NCI-H69 (cell line): ENCODE measurements at places on chromosomes 4 and X.

DNA sequence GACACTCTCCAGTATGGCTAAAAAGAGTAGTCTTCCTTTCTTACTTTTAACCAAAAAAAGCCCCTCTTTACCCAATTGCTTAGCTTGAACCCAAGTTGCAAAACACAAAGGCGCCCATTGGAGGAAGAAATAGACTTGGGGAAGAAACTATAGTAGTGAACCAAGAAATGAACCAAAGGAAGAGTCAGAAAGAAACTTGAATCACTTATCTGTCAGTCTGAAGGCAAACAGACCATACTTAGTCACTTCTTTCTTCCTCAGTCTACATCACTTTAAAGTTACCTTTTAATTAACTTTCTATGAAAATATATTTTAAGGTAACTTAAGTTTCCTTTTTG lies 161.4 kb upstream of the GIMD1 start:
- no peak for DNase-seq

DNA sequence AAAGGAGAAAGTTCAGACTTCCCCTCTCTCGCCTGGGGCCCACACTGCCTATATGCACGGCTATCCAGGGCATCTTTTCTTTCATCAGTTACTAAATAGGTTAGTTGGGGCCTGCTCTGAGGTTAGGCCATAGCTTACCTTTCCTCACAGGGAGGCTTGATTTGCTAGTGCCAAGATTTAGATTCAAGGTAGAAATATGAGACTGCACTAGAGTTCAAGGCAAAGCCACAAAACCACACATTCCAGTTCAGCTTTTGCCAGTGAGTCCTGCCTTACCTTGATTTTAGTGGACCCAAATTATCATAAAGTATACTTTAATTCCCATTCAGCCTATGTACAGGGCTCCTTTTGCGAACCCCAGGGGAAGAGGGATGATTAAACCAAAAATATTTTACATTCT lies 762.8 kb downstream of the PDHA2 start:
- no peak for DNase-seq

DNA sequence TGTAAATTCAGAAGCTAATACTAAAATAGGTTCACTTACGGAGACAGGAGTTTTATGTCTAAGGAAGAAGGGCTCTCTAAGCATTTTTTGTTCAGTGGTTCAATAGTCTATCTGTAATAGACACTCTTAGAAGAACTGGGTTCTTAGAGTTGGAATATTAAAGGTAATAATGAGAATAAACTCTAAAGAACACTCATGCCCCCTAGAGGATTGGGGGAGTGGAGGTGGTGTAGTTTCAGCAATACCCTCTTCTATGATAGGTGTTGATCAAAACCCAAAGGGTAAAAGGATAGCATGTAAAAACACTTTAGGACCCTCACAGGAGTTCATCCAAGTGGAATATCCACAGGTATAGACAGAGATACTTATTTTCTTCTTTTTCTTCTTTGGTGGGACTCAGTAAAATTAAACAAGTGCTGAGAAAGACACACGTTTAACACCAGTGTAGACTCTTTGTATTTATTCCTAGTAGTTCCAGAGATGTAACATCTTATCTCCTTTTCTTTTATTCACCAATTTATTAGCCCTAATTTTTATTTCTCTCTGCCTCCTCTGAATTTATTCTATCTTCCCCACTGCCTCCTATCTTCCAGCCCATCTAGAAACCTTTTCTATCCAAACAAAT lies 25.7 kb upstream of the MND1 start:
- peak; percentile 64 for DNase-seq

- DNase-seq: peak; percentile 83
Observed at GRCh38 chrX:48617542-48618340, 20.4 kb downstream of the WDR13 start.

GRCh38 chr4:41992967-41993857 lies 2.9 kb downstream of the SLC30A9 start:
- no peak for DNase-seq

- DNase-seq: no peak
Observed at GRCh38 chr4:185227713-185228278, 18.4 kb downstream of the SNX25 start.

- DNase-seq: no peak
Observed at GRCh38 chr4:183097231-183098018, 1.6 kb upstream of the WWC2 start.

DNA sequence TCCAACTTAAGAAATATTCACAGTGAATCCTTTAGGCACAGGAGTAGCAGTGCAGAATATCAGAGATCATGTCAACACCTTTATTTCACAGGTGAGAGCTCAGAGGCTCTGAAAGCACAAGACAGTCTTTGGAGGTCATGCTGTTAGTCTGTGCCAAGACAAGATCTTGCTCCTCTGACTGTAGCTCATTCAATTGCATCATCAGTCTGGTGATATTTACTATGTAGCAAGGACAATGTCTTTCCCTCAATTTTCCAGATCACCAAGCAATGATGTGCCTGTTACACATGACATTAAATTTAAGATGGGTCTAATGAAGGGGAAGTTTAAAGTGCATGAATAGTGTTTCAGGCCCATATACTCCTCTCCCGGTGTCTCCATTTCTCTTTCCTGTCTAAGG lies 277.5 kb downstream of the IL15 start:
- DNase-seq: peak; percentile 44

DNA sequence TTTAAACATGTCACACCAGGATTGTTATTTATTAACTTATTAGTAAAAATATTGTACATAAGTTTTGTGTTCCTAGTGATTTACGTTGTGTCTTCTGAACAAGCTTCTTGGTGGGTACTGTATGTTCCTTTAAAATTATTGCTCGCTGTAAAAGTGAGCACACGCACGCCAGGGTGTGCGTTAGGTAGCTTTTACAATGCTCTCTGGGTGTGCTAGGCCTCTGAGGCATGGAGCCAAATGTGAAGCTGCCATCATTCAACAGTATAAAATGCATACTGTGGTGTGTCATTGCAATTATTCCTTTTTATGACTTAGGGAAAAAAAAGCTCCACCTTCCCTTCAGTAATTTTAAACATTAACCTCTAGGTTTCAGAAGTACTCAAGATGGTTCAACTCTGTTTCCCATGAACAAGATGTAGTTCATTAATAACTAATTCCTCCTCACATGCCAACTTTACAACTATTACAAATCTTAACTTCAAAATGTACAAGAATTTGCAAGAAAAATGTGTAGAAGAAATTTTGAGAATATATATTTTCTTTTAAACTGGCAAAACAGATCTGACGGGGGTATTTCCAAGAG lies 42.4 kb downstream of the ATOH1 start:
- DNase-seq: peak; percentile 1

DNA sequence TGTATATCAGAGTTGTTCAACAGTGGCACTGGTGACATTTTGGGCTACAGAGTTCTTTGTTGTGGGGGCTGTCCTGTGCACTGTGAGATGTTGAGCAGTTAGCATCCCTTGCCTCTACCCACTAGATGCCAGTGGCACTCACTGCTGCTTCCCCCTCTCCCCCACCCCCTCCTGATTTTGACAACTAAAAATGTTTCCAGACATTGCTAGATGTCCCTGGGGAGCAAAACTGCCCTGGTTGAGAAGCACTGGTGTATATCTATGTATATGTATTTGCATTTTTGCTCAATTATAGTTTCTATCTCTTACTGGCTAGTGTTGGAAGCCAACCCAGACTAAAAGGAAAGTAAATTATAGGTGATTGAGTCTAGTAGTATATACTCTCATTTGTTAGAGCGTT lies 2.4 kb downstream of the TMEM131L start:
- peak; percentile 46 for DNase-seq

- DNase-seq: no peak
Observed at GRCh38 chr4:119725688-119726330, 97.2 kb upstream of the PDE5A start.

- peak; percentile 68 for DNase-seq
Observed at GRCh38 chr4:17811078-17811603, 362 bp downstream of the NCAPG start.

- peak; percentile 47 for DNase-seq
Observed at GRCh38 chrX:25968920-25969319, 169.2 kb upstream of the MAGEB18 start.

GRCh38 chr4:74205046-74205445 lies 47.1 kb downstream of the MTHFD2L start:
- peak; percentile 78 for DNase-seq

GRCh38 chrX:74593593-74593992 lies 20.8 kb downstream of the RLIM start:
- no peak for DNase-seq

GRCh38 chr4:123050018-123050417 lies 127.6 kb upstream of the NUDT6 start:
- no peak for DNase-seq

DNA sequence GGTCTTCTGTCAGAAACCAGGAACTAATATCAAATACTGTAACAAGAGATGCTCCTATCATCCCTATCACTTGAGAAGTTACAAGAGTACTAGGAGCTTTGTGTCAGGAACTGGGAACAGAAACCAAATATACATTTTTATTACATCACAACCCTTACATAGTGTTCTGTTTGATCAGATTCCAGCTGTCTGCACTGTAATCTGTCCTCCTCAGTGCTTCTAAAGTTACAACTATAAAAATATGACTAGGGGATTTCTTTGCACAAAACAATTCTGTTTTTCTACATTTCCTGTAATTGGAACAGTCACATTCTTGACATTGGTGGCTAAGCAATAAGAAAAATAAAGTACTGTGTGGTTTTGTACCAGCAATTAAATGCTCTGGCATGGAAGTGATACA lies 686.0 kb downstream of the PDHA2 start:
- no peak for DNase-seq

DNA sequence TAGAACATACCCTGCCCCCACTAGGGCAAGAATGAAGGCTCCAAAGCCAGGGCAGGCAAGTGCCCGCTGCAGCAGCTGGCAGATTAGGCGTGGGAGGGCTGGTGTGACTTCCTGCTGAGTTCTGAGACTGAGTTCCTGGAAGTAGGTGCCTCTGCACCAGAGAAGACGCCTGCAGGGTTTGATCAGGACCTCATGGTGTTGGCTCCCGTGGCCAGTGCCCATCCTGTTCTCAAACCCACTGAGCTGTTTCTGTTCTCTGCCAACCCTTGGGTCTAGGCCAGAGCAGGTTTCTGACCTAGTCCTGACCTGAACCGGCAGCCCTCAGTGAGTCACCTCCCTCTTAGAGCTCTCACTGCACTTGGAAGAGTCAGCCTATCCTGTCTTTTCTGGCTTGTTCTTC lies 220.7 kb downstream of the HS6ST2 start:
- no peak for DNase-seq

GRCh38 chr4:94636004-94636403 lies 121.8 kb upstream of the BMPR1B start:
- DNase-seq: no peak

GRCh38 chr4:183424109-183424744 lies 20.2 kb upstream of the CDKN2AIP start:
- peak; percentile 5 for DNase-seq

DNA sequence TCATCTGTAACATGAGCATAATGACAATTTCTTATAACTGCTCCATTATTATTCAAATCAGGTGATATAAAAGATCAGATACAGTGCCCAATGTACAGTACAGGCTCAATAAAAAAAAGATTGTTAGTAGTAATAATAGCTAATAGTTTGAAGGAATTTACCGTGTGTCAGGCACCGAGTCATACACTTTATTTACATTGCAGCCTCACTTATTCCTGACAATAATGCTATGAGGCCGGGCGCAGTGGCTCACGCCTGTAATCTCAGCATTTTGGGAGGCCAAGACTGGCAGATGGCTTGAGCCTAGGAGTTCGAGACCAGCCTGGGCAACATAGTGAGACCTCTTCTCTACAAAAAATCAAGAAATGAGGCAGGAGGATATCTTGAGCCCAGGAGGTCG lies 10.1 kb upstream of the MAP7D3 start:
- DNase-seq: no peak

DNA sequence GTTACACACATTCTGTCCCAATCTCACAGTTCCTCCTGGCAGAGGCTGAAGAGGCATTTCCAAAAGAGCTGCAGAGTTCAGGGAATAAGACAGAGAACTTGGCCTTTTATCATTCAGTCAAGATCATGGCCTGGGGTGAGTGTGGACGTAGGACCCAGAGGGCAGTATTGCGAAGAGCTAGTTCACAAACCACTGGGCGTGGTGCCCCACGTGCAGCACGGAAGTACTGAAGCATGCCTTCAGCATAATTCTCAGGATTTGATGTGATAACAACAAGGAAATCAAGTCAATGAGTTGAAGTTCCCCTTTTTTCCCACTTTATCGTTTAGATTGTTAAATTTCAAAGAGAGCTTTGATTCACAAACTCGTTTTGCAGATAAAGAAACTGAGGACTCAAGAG lies 117.7 kb downstream of the RELL1 start:
- DNase-seq: peak; percentile 2

GRCh38 chrX:43836435-43837184 lies 45.6 kb downstream of the MAOB start:
- DNase-seq: peak; percentile 17

DNA sequence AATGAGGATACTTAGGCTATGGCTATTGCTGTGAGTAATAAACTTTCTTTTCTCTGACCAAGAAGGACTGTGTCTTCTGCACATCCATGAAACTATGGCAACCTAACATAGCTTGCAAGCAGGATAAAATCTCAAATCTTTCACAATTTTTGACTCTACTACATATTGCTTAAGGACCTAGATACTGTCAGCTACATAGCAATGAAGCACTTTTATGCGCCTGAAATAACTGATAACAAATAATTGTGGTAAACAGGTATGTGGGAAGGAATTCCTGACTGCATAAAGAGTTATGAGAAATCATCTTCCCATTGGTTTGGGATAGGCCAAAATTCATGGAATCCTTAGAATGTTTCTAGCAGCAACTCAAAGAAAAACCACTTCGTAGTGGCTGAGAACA lies 41.2 kb upstream of the PDGFC start:
- no peak for DNase-seq

GRCh38 chr4:67884701-67885100 lies 899 bp upstream of the TMPRSS11D start:
- no peak for DNase-seq

- DNase-seq: no peak
Observed at GRCh38 chr4:109730619-109731545, 1.0 kb upstream of the PLA2G12A start.

- no peak for DNase-seq
Observed at GRCh38 chrX:68147848-68148247, 285.4 kb downstream of the OPHN1 start.

DNA sequence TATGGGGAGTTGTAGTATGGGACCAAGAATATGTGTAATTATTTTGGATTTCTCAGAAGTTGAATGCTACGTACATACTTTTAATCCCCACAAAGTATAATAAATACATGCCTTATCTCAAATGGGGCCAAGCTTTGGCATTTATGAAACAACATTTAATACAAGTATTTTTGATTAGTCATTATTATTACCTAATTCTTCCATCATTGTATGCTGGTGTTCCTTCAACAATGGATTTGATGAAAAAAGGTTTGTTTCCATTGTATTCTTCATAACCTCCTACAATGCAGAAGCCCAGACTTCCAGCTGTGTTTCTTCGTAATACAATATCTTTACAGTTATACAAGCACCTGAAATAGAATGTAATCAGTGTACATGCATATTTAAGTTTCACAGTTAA lies 83.8 kb downstream of the FIP1L1 start:
- peak; percentile 46 for DNase-seq

GRCh38 chrX:49071877-49072711 lies 1.7 kb downstream of the PRAF2 start:
- no peak for DNase-seq
